Natural killer cell treated with Interleukin-12 subunit alpha and Interleukin-12 subunit beta and Interleukin-15 and Interleukin-18, amount 100 ng/mL, for 72 hours (primary cell): ENCODE measurements at places on chromosomes 5 and 9. TPM values are rescaled to one million over a fixed set of nuclear protein-coding genes. Genes with fewer than 3 reads are reported as not detected.

Gene RAD50
- 41.8 TPM for total RNA-seq

Gene QRFP
- total RNA-seq = not detected

DNA sequence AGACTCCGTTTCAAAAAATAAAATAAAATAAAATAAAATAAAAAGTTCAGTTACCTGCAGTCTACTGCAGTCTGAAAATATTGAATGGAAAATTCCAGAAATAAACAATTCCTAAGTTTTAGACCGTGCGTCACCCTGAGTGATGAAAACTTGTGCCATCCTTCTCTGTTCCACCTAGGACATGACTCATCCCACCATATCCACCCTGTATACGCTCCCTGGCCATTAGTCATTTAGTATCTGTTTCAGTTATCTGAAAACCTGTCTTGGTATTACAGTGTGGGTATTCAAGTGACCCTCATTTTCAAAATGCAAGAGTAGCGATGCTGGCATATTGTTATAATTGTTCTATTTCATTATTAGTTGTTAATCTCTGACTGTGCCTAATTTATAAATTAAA, 51.8 kb upstream of the TEX48 start:
- H3K36me3 ChIP-seq = no peaks in the 10 kb centered on the region
- no peak overlapping the region for H3K4me3 ChIP-seq
- peaks cover 17% of the 10 kb centered on the region for H3K4me1 ChIP-seq

- H3K27ac ChIP-seq = no peak overlapping the region
- no peaks in the 10 kb centered on the region for H3K4me1 ChIP-seq
- H3K27me3 ChIP-seq = no peaks in the 10 kb centered on the region
- DNase-seq = no peak
- H3K36me3 ChIP-seq = peaks cover 6% of the 10 kb centered on the region
These were observed 123.6 kb downstream of the NUDT12 start for GRCh38 chr5:103439007-103439406.

DNA sequence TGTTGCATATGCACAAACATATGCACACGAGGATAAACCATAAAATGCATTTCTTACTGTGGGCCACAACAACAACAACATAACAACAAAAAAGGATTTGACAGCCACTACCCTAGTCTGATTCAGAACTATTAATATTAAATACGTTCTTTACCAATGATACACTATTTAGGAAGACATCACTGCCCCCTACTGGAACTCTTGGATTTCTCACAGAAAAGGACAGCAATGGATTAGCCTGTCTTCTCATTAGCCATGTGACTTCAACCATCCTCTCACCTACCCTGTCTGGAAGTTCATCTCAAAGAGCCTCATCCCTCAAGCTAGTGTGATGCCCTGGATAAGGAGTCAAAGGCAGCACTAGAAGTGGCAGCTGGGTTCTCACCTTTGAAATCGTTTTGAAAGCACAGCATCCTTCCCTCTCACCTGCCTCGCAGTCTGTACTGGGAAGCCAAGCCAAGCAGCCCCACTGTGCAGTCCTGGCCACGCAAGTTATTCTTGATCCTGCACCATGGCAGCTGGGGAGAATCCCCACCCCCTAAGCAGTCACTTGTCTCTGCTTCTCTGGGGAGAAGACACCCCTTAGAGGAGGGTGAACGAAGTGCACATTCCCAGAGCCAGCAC, 64.6 kb downstream of the SH3TC2 start:
- no peaks in the 10 kb centered on the region for H3K4me1 ChIP-seq
- no peaks in the 10 kb centered on the region for H3K36me3 ChIP-seq
- H3K4me3 ChIP-seq = no peak overlapping the region
